ENCODE measurements at places on chromosomes 16 and 17. TPM values are rescaled to one million over a fixed set of nuclear protein-coding genes. Genes with fewer than 3 reads are reported as not detected.

Gene SLC2A4
- 0.69 TPM for total RNA-seq

Gene NPIPA1
- 21.3 TPM for total RNA-seq

Gene MAF
- 108 TPM for total RNA-seq

Gene GRIN2A
- not detected for total RNA-seq

Gene NOS2
- 0.11 TPM for total RNA-seq

Gene MEIOB
- not detected for total RNA-seq
